ENCODE measurements at places on chromosomes 11 and 22.

DNA sequence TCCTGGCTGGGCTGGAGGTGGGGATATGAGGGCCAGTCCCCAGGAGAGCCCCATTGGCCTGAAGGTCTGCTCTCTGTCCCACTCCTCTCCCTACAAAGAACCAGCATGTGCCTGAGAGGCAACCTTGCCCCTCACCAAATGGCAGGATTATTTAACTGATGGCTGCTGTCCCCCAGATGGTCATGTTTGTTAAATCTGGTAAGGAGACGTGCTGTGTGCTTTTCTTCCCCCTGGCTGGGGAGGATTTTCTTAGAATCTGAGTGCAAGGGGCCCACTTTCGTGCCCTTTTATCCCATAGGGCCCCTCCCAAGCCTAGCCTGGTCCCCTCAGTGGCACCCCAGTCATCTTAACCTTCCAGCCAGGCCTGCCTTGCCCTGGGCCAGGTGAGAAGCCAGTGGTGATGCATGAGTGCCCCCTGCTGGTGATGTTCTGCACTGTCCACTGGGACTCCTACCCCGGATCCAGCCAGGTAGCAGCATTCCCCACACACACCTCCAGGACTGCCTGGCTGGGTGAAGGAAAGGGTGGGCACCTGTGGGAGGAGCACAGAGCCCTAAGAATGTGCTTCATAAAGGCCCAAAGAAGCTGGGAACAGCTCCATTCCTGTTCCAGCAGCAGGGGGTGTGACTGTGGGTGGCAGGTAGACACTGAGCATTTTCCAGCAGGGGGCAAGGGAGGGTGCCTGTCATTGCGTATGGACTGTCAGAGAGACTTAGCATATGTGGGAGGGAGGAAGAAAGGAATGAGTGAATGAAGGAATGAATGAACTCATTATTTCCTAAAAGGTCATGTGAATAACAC, 28.9 kb downstream of the MFNG start:
- DNase-seq, result peak; percentile 63

DNA sequence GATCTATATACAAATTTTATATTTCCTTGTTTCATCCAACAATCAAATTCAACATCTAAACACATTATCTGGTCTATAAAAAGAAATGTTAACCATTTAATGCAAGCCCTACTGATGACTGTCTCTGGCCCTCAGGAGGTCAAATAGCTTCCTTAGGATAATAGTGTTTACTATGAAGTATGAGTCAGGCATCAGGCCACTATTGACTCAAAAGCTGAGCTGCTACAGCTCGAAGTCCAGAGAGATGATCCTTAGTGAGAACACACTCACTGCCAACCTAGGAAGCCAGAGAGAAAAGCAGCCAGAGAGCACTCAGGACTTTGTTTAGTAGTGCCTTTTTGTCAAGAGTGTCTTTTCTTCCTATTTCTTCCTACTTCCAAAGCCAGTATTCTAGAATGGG, 171.8 kb downstream of the SOX6 start:
- no peak for DNase-seq

- DNase-seq, result no peak
These were observed 468.9 kb downstream of the LUZP2 start for GRCh38 chr11:24965748-24966147.

- DNase-seq, result no peak
These were observed 76.7 kb downstream of the PPFIBP2 start for GRCh38 chr11:7590529-7590928.

GRCh38 chr11:85809863-85810262, 1.1 kb downstream of the SYTL2 start:
- no peak for DNase-seq

- no peak for DNase-seq
These were observed 8.9 kb downstream of the TOM1 start for GRCh38 chr22:35308480-35309021.

DNA sequence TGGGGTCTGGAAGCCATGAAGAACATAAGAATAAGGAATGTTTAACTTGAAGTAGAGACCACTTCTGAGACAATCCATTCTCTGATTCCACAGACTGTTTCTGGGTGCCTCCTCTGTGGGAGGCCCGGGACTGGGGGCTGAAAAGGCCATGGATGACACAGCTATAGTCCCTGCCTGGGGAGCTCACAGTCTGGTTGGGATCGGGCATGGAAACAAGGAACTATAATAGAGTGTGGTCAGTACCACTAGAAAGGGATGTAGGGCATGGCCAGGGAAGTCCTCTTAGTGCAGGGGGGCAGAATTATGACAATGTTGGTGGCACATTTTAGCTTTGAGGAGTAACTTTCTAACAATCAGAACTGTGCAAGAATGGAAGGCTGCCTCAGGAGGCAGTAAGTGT, 9.2 kb upstream of the KCNE3 start:
- no peak for DNase-seq

GRCh38 chr11:19290356-19290755, 49.6 kb upstream of the E2F8 start:
- no peak for DNase-seq

DNA sequence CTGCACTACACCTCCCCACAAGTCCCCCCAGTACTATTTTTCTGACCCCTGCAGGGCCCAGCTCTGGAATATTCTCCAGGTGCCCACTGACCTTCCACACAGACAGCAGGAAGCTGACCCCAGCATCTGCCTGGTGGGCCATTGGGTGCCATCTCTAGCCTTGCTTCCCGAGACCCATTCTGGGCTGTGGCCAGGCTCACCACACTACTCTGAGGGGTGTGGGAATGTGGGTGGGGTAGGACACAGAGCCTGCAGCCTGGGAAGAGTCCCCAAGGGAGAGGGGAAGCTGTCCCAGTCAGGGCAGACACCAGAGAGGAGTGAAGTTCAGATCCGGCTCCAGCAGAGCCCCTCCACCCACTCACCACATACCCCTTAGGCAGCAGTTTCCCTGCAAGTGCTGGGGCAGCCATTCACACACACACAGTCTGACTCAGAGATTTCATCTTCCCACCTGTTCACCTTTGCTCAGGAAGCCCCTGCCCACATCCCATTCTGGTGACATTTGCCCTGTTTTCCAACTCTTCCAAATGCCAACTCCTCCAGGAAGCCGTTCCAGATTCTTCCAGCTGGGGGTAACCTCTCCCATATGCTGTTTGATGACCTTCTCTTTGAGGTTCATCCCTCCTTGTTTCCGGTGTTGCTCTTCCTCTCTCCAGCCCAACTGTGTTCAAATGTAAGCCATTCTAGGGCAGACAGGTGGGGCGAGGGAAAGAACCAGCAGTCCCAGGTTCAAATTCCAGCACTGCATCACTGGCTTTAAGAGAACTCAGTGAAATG, 1.9 kb downstream of the SLCO2B1 start:
- DNase-seq, result no peak

DNA sequence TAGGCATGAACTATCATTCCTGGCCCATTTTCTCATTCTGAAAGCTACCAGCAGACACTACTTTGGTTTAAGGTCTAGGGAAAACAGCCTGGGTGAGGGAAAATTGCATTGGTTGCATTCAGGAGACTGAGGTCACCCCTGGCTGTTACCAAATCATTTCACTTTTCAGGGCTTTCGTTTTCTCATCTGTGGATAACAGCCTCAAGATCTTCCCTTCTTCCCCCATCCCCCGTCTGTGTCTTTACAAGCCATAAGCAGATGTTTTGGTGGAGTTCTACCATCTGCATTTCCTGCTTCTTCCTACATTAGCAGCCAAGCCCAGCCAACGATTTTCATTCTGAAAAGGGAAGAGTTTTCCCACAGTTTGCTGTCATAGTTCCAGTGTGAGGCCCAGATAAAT, 130.4 kb downstream of the HIPK3 start:
- no peak for DNase-seq

- no peak for DNase-seq
These were observed 166.7 kb downstream of the FAT3 start for GRCh38 chr11:92391364-92391763.

GRCh38 chr22:38271927-38272372, 860 bp downstream of the TMEM184B start:
- DNase-seq, result no peak

- DNase-seq, result no peak
These were observed 757.2 kb downstream of the BRD1 start for GRCh38 chr22:49070501-49070900.

- no peak for DNase-seq
These were observed 21.4 kb upstream of the CRTAM start for GRCh38 chr11:122816761-122817520.

- no peak for DNase-seq
These were observed 19.6 kb upstream of the C11orf96 start for GRCh38 chr11:43922744-43923405.

GRCh38 chr11:123585706-123586105, 68.7 kb downstream of the SCN3B start:
- no peak for DNase-seq

DNA sequence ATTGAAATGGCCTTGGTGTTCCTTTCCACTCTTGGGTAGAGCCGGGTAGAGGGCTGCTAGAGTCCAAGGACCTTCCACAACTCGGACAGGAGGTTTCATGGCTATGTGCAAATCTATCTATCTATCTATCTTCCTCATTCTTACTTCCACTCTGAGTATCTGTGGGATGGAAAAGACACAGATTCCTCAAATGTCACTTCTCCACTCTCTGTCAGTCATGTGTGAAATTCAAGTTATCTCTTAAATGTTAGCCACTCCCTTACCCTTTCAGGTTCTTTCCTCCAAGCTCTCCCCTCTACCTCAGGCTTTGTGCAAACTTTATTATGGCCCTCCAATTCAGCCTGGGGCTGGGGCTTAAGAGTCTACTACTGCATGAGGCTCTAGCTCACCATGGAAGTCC, 84.3 kb downstream of the GDPD4 start:
- no peak for DNase-seq

DNA sequence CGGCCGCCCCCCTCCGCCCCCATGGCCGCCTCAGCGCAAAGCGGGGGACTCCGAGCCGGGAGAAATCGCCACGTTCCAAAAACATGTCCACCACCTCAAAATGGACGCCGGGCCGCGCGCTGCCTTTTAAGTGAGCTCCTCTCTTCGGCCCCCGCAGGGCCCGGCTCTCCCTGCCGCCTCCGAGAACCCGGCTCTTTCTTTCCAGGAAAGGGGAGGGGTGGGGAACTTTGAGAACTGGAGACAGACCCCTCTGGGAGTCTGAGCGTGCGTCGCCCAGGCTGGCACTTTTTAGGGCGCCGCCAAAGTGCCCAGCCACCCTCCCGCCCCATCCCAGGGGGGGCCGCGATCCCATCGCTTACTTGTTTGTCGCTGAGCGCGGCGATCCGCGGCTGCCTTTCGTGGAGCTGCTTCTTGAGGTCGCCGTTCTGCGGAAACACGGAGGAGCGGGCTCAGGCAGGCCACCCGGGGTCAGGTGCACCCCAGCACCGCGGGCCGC, 1.6 kb downstream of the PHF21B start:
- no peak for DNase-seq

DNA sequence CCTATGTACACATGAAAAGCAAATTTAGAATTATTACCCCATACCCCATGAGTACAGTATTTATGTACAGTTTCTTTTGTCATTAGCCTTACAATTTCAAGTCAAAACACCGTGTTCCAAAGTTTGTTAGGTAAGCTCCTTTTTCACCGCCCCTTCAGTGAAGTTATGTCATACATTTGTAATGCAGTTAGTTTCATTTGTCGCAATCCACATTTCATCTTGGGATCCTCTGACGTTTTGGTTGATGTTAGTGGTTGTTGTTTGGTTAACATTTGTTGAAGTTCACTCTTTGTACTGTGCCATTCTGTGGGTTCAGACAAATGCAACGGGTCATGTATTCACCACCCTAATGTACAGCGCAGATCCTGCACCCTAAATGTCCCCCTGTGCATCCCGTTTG, 45.2 kb downstream of the ARHGEF12 start:
- DNase-seq, result no peak

DNA sequence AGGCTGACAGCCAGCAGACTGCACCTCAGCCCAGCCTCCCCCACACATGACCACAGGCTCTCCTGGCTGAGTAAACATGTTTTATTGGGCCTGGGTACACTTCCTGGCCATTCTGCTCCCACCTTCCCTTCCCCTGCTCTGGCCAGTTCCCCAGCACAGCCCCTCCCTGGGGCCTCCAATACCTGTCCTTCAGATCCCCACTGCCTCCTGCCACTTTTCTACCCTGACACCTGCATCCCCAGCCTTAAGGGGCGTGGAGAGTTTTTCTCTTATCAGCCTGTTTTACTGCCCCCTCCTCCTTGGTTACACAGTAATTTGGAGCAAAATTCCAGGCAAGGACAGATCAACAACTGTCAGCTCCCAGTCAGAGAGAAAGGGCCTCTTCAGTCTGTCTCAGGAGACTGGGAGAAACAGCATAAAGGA, at the start of gene ISX:
TSS of gene ISX (plus strand) at position 363 of the 423 bp plus-strand sequence. CDS start 930 bp downstream, outside the sequence.
- DNase-seq, result no peak

- DNase-seq, result no peak
These were observed 46.5 kb upstream of the THY1 start for GRCh38 chr11:119469506-119469905.

GRCh38 chr11:8361206-8361605, 97.5 kb upstream of the LMO1 start:
- DNase-seq, result no peak

GRCh38 chr11:47667555-47667954, 25.2 kb upstream of the MTCH2 start:
- DNase-seq, result no peak

- no peak for DNase-seq
These were observed 154.6 kb downstream of the MAML2 start for GRCh38 chr11:96188243-96189006.

DNA sequence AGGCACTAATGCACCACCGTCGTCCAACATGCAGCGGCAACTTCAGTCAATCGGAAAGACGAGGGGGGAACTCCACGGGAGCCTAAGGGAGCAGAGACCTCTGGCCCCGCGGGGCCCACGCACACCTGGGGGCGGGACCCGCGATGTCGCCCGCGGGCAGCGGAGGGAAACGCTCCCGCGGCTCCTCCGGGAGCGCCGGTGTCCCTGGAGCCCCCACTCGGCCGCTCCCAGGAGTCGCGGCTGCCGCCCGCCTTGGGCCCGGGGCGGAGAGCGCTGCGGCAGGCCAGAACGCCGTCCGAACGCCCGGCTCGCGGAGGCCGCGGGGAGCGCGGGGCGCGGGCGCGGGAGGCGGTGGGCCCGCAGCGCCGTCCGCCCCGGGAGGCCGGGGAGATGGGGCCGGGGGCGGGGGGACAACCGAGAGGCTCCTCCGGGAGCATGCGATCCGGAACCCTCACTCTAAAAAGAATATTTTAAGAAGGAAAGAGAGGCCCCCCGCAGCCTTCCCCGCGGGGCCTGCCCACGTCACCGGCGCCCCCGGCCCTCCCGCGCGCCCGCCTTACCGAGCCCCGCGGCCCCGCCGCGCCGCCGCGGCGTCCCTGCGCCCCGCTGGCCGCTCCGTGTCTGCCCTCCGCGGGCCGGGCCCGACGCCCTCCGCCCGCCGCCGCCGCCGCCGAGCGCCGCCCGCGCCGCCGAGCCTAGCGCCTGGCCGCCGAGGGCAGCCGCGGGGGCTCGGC, 86.6 kb upstream of the ARHGAP32 start:
- no peak for DNase-seq

Data from stimulated activated CD8-positive, alpha-beta memory T cell treated with anti-CD3 and anti-CD28 coated beads, Interleukin-7, amount 100 ng/mL, for 1 hour (primary cell).